ENCODE measurements at places on chromosomes 13 and 19.
A peak's percentile ranks its signal among the peaks of the same experiment; 100 is the strongest.

GRCh38 chr13:18954254-18954653, 227.4 kb downstream of the TUBA3C start:
- no peak for DNase-seq

GRCh38 chr19:3606690-3607289, at the start of gene TBXA2R:
TBXA2R (minus strand) TSS chr19:3606875; CDS start chr19:3600634, 6,241 bp downstream.
- DNase-seq: no peak

DNA sequence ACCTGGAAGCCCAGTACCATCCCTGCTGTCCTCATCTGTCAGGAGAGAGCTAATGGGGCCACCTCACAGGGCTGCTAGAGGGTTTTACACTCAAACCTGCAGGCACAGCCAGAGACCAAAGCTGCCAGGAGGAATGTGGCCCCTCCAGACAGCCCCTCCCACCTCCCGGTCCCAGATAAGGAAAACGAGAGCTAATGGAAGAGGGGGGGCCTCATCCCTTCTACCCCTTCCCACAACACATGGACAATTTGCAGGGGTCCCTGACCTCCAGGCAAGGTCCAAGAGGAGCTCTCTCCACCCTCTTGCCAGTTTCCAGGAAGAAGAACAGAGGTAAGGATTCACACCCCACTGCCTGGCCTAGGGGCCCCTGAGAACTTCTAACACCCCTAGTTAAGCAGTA, 1.6 kb upstream of the PEPD start:
- no peak for DNase-seq

GRCh38 chr19:47036097-47036651, 12.2 kb downstream of the TMEM160 start:
- DNase-seq: no peak

DNA sequence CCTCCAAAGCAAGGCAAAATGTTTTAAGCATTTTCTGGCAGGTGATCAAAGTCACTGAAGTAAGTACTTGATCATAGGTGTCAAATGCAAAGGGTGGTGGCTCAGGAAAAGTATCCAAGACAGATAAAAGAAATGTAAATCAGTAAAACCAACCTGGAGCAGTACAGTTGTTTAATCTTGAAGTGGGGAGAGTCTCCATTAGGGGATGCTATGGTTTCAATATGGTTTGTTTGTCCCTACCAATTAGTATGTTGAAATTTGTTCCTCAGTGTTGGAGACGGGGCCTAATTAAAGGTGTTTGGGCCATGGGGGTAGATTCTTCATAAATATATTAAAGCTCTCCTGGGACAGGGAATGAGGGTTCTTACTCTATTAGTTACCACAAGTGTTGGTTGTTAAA, 1781.7 kb upstream of the PRR20A start:
- DNase-seq: no peak

DNA sequence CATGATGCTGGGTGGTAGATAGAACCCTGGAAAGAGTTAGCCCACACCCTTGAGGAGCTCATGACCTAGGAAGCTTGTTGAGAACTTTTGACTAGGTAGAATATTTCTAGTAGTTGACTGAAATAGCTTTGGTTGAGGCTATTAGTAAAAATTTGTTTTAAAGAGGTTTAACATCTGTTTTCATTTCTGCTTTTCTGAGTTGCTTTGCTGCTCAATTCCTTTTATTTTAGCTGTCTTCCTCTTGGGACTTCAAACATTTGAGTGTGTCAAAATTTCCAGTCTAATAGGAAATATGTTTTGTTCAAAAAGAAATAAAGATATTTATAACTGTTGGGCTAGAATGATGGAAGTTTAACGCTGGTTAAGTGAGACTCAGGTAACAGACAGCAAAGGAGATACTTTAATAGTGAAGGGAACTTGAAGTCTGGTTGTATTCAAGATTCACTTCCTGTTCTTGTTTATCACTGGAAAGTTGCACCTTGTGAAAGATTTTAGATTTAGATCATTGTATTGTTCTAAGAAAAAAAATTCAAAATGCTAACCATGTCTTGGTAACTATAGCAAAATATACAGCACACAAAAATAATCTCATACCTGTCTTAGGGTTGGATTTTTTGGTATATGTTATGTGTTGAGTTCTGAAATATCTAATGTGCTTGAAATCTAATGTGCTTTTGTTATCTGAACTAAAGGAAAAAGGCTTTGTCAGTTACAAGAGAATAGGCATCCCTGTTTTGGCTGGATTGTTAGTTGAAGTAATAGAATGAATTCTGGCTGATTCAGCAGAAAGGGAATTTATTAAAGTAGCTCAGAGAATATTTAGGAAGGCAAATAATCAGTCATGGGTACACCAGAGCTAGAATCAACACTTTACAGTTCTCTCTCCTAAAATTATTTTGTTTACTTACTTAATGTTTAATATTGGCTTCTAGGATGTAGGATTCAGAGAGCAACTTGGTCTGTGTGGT, 24.4 kb upstream of the GPR18 start:
- DNase-seq: peak; percentile 84

GRCh38 chr19:48606463-48607358, at the start of gene SPACA4:
SPACA4 (plus strand) TSS chr19:48606742; CDS start chr19:48606979, 237 bp downstream.
- no peak for DNase-seq

GRCh38 chr13:37956536-37956935, 87.0 kb upstream of the TRPC4 start:
- no peak for DNase-seq

DNA sequence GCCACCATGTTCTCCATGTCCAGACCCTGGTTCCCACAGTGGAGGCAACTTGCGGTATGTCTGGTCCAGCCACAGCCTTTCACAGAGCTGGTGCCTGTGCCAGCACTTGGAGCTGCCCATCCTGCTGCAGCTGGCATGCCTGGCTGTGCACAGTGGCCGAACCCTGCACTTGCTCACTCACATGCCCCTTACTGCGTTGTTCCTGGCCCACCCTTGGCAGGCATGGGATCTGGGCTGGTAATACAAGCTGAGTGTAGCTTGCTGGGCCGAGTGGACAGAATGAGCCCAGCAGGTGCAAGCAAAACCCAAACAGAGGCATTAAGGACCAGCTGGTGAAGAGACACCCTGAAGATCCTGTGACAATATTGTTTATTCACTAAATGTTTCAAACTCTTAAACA, 583.9 kb upstream of the SLITRK6 start:
- DNase-seq: no peak

DNA sequence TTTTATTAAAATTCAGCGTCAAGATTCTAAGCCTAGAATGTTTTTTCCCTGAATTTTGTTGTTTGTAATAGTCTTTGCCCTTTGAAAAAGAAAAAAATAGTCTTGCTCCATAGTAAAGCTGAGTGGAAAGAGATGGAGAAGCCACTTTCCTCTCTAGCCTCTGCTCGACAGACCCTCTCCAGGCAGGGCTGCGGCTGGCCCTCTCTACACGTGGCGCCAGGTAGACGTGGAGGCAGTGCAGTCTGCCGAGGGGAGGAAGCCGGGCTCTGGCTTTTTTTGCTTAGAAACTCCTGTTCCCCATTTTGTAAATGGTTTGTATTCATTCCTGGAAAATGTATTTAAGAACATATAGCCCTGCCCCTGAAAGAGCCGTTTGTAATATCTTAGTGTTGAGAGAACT, 35.3 kb downstream of the MPHOSPH8 start:
- DNase-seq: no peak

DNA sequence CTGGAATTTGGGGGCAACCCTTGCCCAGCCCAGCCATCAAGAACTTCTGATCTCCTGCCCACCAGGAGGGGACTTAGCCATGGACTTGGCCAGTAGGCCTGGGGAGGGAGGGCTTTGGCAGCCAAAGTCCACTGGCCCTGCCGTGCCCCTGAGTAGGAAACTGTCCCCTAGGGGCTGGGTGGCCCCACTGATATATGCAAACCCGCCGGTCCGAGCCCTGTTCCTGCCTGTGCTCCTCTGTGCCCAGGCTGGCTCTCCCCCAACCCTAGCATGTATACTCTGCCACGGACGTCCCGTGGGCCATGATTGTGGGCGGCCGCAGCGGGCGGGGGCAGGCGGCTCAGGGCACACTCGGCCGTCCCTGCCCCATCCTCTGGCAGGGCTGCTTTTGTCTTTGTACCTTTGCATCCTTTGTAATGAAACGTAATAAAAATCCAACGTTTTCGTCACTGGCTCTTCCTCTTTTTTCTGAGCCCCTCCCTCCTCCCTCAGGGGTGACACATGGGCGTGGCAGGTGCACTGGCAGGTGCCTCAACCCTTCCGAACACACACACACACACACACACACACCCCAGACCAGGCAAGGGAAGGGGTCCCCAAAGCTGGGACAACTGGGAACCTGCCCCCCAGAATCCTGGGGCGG, 9.1 kb downstream of the COMP start:
- DNase-seq: no peak

GRCh38 chr19:10566408-10566657, 523 bp upstream of the KRI1 start:
- no peak for DNase-seq

- DNase-seq: no peak
These were observed 205.0 kb downstream of the NALCN start for GRCh38 chr13:101211261-101211660.

- peak; percentile 13 for DNase-seq
These were observed 37.2 kb downstream of the TGDS start for GRCh38 chr13:94558716-94559115.

DNA sequence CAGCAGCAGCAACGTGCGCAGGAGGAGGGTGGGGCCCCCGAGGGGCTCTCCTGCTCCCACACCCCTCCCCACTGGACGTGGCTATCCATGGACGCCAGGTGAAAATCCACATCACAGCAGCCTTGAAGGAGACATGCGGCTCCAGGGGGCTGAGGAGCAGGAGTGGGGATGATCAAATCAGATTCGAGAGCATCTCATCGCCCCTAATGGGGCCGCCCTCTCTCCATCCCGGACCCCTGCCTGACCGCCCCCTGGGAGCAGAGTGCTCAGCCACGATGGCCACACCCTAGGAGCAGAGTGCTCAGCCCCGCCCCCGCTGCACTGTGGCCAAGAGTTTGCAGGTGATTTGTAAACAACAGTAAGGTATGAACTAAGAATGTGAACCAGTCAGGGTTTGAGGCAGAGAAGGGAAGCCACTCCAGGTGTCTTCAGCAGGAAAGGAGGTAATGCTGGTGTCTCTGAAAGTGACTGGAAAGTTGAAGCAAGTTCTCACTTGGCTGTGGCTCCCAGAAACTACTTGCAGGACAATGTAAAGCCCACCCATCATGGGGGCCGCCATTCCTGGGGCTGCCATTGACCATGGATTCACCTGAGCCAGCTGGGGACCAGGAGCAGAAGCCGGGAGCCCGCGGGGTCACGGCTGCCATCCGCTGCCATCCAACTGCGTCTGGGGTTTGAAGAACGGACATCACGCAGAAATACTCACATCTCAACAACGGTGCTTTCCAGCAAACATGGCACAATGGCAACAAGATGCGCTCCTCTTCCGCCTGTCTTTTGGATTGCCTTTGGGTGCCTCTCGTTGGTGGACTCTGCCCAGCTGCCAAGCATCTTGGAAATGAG, 71.8 kb downstream of the SPACA7 start:
- DNase-seq: no peak

DNA sequence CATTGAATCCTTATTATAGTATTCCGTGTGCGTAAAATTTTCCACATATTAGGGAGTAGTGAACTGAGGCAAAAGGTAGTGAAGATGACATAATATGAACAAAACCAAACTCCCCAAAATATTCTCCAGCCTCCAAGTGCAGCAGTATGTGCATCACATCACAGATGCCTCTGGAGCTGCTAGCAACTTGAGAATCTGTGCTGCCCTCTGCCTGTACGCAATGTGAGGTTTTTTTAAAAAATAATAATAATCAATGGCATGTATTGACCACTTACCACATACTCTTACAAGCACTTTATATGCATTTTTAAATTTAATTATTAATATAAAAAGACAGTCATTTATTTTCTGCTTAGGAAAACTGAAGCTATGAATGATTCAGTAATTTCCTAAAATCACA, 583.0 kb upstream of the SPRY2 start:
- DNase-seq: no peak

DNA sequence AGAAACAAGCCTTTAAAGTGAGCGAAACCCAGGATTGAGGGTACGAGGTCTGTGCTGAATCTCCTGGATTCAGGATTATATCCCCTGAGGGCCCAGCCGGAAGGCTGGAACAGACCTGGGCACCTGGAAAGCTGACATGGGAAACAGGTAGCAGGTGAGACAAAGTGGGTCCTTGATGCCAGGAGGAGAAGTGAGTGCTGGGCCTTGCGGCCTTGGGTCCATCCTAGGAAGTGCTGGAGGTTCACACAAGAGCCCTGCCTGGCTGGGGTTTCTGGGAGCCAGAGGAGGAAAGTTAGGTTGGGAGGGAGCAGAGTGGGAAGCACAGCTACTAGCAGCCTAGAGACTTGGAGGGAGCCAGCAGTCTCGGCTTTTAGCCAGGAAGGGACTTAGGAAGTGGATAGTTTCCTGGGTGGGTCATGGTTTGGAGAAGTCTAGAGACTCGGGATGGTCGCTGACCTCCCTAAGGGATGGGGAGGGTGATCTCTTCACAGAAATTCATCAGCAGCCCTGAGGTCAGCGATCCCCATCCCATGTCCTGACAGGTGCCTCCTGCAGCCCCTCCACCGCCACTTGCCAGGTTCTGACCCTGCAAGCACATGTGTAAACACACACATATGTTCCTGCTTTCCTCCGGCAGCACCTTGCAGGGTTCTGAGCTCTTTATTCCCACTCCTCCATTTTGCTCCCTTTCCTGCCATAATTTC, 29.4 kb upstream of the ZNF492 start:
- no peak for DNase-seq

DNA sequence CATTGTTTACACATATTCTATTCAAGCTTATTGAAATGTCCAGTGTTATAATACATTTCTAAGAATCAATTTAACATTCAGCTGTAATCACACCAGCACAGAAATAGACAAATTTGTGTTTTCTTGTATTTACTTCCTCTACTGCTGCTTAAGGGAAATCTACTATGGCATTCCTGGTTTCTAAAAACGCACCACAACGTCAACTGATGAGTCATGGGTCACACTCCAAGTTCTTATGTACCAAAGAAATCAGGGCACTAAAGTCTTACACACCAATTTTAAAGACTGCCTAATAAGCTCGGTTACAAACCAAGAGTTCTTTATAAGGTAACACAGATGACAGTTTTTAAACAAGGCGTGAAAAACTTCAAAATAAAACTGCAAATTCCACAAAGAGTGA, 13.2 kb downstream of the LNX2 start:
- no peak for DNase-seq

- no peak for DNase-seq
These were observed 14.0 kb downstream of the ZNF260 start for GRCh38 chr19:36514012-36514612.

GRCh38 chr19:3463714-3464586, 16.4 kb downstream of the SMIM24 start:
- no peak for DNase-seq

GRCh38 chr13:70622796-70623195, 514.5 kb upstream of the KLHL1 start:
- DNase-seq: no peak

GRCh38 chr13:100497389-100497788, 91.2 kb downstream of the GGACT start:
- no peak for DNase-seq

- DNase-seq: peak; percentile 44
These were observed 288.5 kb downstream of the NALCN start for GRCh38 chr13:101127741-101128353.
